ENCODE measurements at places on chromosomes 1 and 21.

- no peak for DNase-seq
Measured at GRCh38 chr21:35818597-35818996, 241.7 kb downstream of the SETD4 start.

DNA sequence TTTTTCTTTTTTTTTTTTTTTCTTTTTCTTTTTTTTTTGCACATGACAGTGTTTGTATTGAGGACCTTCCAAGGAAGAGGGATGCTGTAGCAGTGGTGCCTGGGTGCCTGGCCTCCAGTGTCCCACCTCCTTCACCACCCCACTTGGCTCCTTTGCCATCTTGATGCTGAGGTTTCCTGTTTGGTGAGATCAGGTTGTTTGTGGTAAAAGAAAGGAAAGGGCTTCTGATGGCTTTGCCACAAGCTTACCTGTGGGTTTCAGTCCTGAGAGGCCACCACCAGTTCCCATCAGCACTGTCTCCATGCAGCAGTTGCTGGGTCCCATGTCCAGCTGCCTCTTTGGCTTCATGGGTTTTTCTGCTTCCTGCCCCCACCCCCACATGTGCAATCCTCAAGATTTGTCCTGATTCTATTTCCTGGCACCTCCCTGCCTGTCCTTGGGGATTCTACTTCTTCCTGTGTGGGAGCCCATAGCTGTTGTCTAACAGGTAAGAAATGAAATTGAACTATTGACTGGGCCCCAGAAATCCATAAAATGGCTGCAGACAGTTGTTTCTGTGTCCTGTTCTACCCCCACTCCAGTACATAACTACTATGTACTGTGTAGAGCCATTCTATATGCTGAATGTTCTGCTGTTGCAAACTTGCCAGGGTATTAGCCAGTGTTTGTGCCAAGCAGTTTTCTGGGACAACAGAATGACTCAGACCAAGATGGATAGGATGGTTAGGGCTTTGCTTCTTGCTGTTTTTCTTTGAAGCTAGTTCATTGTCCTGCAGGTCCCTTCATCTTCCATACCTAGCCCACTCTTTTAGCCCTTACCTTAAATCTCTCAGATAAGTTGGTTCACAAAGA lies 4.2 kb upstream of the CCDC28B start:
- no peak for DNase-seq

GRCh38 chr1:62774971-62775595 lies 8.8 kb upstream of the ATG4C start:
- DNase-seq = no peak

GRCh38 chr21:35697321-35697808 lies 363.0 kb downstream of the SETD4 start:
- peak; percentile 81 for DNase-seq

DNA sequence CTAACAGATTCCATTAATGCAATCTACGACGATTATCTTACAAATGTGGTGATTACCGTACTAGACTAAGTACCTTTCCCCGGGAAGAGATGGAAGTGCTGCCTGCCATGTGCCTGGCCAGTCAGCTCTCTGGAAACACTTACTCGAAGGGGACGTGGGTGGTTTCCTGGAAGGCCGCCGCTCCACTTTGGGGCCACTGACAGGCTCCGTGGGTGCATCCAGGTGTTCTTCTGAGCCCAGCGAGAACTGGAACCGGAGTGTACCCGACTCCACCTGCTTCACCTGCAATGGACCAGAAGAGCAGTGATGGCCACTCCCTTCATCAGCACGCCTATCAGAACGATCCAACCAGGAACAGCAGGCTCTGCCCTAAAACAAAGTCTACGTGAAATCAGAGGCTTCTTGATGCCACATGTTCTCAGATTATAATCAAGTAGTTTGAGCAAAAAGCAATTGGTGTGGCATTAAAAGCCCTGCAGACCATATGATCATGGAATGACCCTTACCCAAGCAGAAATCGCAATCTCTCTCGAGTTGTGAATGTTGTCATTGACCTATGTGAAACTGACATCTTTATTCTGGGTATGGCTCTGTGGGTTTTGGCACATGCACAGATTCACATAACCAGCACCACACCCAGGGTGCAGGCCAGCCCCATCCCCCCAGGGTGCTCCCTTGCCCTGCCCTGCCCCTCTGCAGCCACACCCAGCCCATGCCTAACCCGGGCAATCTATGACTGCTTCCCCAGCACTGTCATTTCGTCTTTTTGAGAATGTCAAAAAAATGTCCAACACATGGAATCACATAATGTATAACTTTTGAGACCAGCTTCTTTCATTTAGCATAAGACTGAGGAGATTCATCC lies 64.5 kb downstream of the NPHP4 start:
- no peak for DNase-seq

Data from Ammon's horn (tissue), 1 donor.